ENCODE measurements at places on chromosomes 16 and 17. TPM values are rescaled to one million over a fixed set of nuclear protein-coding genes. Genes with fewer than 3 reads are reported as not detected.

Gene KRTAP1-5
- total RNA-seq: not detected

Gene SEPTIN12
- not detected for total RNA-seq

Gene CDH16
- total RNA-seq: 0.47 TPM

Gene VPS35
- total RNA-seq: 74.0 TPM

Gene MYH13
- total RNA-seq: not detected

All from left cardiac atrium (tissue), 4 donors.